Activated CD4-positive, alpha-beta T cell treated with anti-CD3 and anti-CD28 coated beads for 36 hours (primary cell): ENCODE measurements at places on chromosomes 6 and 20.
A peak's percentile ranks its signal among the peaks of the same experiment; 100 is the strongest.

GRCh38 chr6:159833556-159833955, 33.5 kb downstream of the PNLDC1 start:
- H3K36me3 ChIP-seq = no peaks in the 10 kb centered on the region
- no peak overlapping the region for H3K27ac ChIP-seq
- DNase-seq = no peak
- no peaks in the 10 kb centered on the region for H3K27me3 ChIP-seq

DNA sequence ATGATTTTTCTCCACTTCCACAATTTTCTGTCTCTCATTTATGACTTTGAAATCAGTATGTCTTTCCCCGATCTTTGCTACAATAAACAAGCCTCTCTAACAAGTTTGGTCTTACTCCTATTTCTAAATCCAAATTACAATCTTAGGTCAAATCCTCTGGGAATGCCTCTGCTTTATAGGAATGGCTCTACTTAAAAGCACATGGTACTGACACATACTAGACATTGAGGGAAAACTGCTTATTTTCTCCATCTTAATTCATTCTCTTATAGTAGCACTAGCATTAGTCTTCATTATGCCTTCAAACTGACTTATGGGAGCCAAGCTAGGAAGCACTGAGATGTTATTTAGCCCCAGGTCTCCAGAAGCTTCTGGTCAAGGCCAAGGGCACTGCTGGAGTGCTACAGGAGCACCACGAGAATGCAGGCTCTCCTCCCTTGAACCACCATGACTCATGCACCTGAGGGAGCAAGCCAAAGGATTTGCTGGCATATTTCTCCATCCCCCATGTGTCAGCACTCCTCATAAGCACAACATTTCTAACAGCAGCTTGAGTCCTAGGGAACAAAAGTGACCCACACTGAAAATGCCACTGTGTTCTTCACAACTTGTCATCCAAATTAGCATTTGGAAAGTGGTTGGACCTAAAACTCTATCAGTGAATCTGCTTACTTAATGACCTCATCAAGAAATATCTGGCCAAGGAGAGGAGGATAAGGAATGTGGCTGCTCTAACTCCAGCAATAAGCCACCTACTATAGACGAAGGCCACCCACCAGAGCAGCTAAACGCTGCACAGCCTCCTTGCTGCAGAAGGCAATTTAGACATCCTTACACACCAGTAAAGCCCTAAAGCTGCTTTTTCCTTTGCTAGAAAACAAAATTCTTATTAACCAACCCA, 156.8 kb upstream of the KCNQ5 start:
- no peak for DNase-seq
- no peak overlapping the region for H3K4me3 ChIP-seq
- H3K27me3 ChIP-seq = peaks cover 13% of the 10 kb centered on the region
- no peaks in the 10 kb centered on the region for H3K4me1 ChIP-seq
- no peak overlapping the region for H3K27ac ChIP-seq

DNA sequence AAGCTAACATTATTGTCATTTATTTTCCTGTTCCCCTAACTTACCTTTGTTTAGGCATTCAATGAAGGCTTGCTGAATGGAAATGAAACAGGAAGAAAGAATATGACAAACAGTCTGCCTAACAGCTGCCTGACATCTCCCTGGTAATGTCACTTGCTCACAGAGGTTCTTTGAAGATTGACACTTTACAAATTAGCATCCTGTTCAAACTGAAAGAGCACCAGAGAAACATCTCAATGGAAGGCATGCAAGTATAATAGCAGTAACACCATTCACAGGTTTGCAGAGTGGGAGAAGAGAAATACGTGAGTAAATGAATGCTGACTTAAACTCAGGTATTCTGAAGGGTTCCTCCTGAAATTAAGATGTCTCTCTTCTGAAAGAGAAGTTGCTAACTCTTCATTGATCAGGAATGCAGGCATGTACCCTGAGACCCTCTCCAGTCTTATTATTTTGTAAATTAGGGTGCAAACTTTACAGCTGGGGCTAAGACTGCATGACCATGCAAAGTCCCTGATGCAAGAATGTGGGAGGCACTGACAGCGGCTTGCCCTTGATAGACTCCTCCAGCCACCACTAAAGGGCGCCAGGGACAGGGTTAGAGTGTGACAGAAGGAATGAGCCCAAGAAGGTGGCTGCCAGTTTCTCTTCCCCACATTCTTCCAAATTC, 1.3 kb upstream of the SMLR1 start:
- no peaks in the 10 kb centered on the region for H3K36me3 ChIP-seq
- DNase-seq = no peak
- H3K27me3 ChIP-seq = no peaks in the 10 kb centered on the region
- peaks cover 2% of the 10 kb centered on the region for H3K4me1 ChIP-seq
- H3K27ac ChIP-seq = no peak overlapping the region

DNA sequence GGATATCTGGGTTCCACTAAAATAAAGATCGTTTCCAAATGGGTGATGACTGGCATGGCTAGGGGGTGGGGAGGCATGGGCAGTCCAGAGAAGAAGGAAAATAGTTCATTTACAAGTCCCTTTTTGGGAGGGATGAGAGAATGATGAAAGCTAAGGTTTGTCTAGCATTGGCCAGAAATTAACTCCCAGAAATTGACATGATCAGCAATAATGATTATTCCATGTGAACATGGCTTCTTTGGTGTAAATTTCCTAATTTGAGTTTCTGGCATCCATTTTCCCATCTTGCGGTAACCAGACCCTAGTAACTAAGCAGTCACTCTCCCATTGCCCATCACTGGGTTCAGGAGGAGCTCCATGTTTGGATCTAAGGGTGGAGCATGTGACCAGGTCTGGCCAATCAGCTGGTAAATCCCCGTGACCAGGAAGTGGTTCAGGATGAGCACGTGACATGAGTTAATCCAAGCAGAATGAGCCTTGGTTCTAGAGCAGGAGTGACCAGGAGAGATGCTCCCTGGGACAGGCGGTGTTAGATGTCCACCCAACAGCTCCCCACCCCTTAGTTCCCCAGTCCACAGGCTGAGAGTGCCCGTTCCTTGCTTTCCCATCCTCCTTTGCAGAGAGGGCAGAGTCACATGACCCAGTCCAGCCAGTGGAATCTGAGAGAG, 512.7 kb downstream of the PREX1 start:
- peaks cover 8% of the 10 kb centered on the region for H3K27me3 ChIP-seq
- DNase-seq = no peak
- H3K27ac ChIP-seq = no peak overlapping the region
- H3K36me3 ChIP-seq = no peaks in the 10 kb centered on the region
- no peak overlapping the region for H3K4me3 ChIP-seq

DNA sequence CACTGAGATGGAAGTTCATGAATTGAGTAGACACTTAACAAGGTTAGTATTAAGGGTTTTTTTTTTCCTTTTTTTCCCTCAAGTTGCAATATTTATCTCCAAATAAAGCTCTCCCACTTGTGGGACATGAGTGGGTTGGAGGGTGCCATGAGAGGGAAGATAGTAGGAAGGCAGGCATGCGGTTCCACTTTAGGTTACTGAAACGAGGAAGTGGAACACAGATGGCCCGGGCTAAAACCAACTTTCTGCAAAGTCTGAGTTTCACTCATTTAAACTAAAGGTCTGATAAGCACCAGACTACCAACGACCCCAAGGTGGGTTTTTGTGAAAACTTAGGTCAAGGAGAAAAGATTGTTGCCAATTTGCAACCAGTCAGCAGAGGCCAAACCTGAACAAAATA, 42.2 kb downstream of the TBC1D7 start:
- H3K4me1 ChIP-seq = no peaks in the 10 kb centered on the region
- H3K36me3 ChIP-seq = peaks cover 26% of the 10 kb centered on the region
- no peak for DNase-seq
- H3K27me3 ChIP-seq = no peaks in the 10 kb centered on the region

- DNase-seq = no peak
- H3K36me3 ChIP-seq = no peaks in the 10 kb centered on the region
- no peak overlapping the region for H3K4me3 ChIP-seq
- peaks cover 13% of the 10 kb centered on the region for H3K27me3 ChIP-seq
- H3K4me1 ChIP-seq = no peaks in the 10 kb centered on the region
Measured at GRCh38 chr6:165807249-165807960, 144.4 kb upstream of the PDE10A start.

- no peak overlapping the region for H3K4me3 ChIP-seq
- H3K4me1 ChIP-seq = no peaks in the 10 kb centered on the region
- peaks cover 6% of the 10 kb centered on the region for H3K27me3 ChIP-seq
- no peak for DNase-seq
- H3K36me3 ChIP-seq = no peaks in the 10 kb centered on the region
Measured at GRCh38 chr20:59690976-59691375, 86.6 kb downstream of the PHACTR3 start.

GRCh38 chr6:119484598-119484997, 135.0 kb upstream of the MAN1A1 start:
- no peak overlapping the region for H3K27ac ChIP-seq
- no peak for DNase-seq
- H3K27me3 ChIP-seq = peaks cover 5% of the 10 kb centered on the region
- H3K36me3 ChIP-seq = peaks cover 1% of the 10 kb centered on the region
- H3K4me1 ChIP-seq = no peaks in the 10 kb centered on the region

DNA sequence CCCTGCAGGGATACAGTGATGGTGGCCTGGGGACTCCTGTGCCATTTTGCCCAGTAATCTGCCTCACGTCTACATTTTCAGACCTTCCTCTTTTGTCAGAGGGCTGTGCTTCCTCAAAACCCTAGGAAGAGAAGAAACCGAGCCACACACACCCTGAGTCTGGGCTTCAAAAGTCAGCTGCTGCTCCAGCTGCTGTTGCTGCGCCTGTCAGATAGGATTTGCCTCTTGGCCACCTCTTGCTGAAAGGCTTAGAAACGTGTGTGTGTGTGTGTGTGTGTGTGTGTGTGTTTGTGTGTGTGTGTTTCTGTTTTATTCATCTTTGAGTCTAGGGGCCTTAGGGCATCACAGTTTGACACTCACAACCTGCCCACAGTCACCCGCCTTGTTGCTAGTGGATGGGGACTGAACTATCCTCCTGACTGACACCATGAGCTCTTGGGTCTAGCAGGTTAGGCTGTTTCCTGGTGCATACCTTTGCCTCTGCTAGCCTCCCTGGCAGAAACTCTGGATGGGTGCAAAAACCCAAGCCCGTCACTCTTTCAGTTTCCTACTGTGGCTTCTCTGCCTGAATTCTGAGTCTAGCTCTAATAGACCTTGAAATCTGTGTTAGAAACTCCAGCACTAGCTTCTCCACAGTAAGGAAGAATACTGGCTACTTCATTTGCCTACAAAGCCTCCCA, 94.9 kb upstream of the CEP85L start:
- H3K36me3 ChIP-seq = peaks cover 2% of the 10 kb centered on the region
- H3K4me1 ChIP-seq = peaks cover 23% of the 10 kb centered on the region
- no peak for DNase-seq
- no peaks in the 10 kb centered on the region for H3K27me3 ChIP-seq

DNA sequence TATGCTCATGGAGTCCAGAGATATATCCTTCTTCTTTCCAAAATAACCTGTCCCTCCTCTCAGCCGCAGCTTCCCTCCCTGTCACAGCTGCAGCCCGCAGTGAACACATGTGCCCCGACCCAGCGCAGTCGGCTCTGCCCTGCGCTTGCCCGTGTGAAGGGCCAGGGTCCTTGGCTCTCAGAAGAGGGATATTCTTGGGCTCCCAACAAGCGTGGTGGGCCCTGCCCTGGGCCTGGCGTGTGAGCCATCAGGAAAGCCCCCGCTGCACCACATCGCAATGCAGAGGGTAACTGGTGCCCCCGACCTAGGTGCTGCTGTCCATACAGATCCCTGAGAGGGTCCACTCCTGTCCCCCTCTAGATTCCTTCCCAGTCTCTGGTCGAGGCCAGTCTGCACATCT, 65.2 kb downstream of the SSR1 start:
- H3K4me3 ChIP-seq = no peak overlapping the region
- H3K36me3 ChIP-seq = peaks cover 20% of the 10 kb centered on the region
- no peaks in the 10 kb centered on the region for H3K27me3 ChIP-seq
- no peak overlapping the region for H3K27ac ChIP-seq
- DNase-seq = no peak

GRCh38 chr20:53873230-53873604, 197.2 kb downstream of the BCAS1 start:
- peak overlapping the region; percentile 73 for H3K4me3 ChIP-seq
- H3K36me3 ChIP-seq = no peaks in the 10 kb centered on the region
- peaks cover 41% of the 10 kb centered on the region for H3K4me1 ChIP-seq
- no peak for DNase-seq
- peak overlapping the region; percentile 83 for H3K27ac ChIP-seq

GRCh38 chr6:3233904-3234303, 6.5 kb upstream of the TUBB2B start:
- H3K4me3 ChIP-seq = no peak overlapping the region
- no peaks in the 10 kb centered on the region for H3K36me3 ChIP-seq
- H3K27me3 ChIP-seq = peaks cover 66% of the 10 kb centered on the region
- no peak for DNase-seq

GRCh38 chr6:87574237-87574804, 15.5 kb downstream of the RARS2 start:
- H3K4me3 ChIP-seq = no peak overlapping the region
- H3K27ac ChIP-seq = peak overlapping the region; percentile 87
- DNase-seq = no peak
- peaks cover 47% of the 10 kb centered on the region for H3K4me1 ChIP-seq

DNA sequence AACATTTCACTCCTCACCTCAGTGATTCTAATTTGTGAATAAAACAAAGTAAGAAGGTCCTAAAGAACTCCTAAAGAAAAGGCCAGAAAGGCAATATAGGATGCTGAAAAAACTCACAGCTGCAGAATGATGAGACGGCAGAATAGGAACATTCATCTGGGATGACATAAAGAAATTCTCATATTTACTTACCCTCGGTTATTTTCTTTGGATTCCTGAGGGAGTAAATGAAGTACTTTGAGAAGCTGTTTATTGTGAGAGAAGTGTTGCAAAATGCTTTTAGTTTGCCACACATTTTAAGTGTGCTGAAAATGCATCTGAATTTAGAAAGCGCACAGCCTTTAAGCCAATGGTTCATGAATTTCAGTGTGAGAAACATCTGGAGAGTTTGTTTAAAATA, 35.7 kb upstream of the RBL1 start:
- H3K4me1 ChIP-seq = no peaks in the 10 kb centered on the region
- H3K27ac ChIP-seq = no peak overlapping the region
- no peaks in the 10 kb centered on the region for H3K27me3 ChIP-seq

DNA sequence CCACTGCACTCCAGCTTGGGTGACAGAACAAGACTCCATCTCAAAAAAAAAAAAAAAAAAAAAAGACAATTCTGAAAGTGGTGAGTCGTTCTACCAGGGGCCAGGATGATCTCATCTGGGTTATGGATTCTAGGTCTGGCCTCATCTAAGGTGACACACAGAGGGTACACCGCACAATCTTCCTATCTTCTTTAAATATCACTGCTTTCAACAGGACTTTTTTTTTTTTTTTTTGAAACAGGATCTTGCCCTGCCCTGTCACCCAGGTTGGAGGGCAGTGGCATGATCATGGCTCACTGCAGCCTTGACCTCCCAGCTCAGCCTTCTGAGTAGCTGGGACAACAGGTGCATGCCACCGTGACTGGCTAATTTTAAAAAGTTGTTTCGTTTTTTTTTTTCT, 67.7 kb downstream of the SLC16A10 start:
- H3K4me1 ChIP-seq = peaks cover 43% of the 10 kb centered on the region
- H3K36me3 ChIP-seq = peaks cover 10% of the 10 kb centered on the region
- H3K4me3 ChIP-seq = no peak overlapping the region

DNA sequence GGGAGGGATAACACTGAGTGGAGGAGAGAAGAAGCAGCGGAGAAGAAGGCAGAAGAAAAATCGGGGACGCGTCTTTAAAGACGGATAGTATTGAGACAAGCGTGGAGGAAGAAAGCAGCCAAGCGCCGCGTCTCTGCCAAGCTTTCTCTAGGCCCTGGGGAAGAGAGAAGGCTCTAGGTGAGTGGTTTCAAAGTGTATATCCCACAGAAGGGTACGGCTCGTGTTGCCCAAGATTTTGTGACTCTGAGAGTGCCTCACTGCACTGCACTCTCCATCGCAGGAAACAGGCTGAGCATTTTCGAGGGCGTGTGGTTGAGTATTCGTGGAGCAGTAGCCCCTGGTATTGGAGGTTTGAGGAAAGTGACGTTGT, 185.4 kb downstream of the TRIM27 start:
- no peak for DNase-seq
- peaks cover 62% of the 10 kb centered on the region for H3K27me3 ChIP-seq
- peak overlapping the region; percentile 11 for H3K4me3 ChIP-seq
- peaks cover 5% of the 10 kb centered on the region for H3K4me1 ChIP-seq
- peaks cover 10% of the 10 kb centered on the region for H3K36me3 ChIP-seq
